Mesenchymal stem cell (in vitro differentiated cells and primary cell): ENCODE measurements at places on chromosomes 1 and 21.

DNA sequence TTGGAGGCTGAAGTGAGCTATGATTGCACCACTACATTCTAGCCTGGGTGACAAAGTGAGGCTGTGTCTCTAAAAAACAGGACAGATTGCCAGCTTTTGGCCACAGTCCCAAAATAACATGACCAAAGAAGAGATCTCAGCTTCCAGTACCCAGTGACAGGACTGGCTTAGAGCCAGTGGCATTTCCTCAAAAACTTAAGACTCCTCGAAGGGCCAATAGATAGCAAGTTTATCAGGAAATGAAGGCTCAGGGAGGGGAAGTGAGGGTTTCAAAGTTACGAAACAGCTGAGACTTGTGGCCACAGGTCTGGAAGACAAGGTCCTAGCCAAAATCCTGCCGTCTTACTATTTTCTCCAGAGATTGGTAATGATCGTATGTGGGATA, 6.3 kb upstream of the TMEM39B start:
- peak; percentile 67 for DNase-seq

- peak; percentile 85 for DNase-seq
Measured at GRCh38 chr1:97849345-97850340, 71.2 kb downstream of the DPYD start.

DNA sequence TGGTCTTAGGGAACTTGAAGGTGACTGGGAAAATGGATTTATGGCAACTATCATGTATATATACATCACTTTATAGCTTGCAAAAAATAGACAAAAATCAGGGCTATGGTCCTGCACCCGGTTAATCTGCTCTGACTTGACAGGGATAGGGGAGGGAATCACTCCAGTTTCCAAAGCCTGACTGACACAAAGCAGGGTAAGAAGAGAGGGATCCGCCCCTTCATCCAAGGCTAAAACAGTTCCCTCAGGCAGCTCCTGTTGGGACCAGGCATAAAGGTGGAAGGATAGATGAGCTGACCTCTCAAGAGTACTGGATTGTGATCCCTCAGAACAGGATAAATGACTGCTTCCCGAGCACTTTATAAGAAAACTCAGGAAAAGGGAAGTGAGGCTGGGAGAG, 1.4 kb downstream of the PBXIP1 start:
- no peak for DNase-seq

DNA sequence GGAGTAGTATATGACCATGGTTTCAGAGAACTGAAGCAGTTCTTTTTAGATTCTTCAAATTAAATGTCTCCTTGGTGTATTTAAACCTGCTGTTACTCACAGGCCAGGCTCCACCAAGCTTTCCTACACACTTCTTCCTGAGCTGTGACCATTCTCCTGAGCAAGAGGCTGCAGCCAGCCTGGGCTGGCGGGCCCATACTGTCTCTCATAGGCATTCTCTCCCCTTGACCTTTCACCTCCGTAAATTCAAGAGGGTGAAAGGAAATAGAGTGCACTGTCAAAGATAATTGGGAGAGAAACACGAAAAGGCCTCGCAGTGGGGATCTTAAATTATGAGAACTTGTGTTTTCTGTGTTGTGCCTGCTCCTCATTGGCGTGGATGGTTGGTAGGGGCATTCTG, 2.3 kb downstream of the ARF1 start:
- peak; percentile 28 for DNase-seq

GRCh38 chr1:241215203-241215602, 141.8 kb downstream of the RGS7 start:
- no peak for DNase-seq

DNA sequence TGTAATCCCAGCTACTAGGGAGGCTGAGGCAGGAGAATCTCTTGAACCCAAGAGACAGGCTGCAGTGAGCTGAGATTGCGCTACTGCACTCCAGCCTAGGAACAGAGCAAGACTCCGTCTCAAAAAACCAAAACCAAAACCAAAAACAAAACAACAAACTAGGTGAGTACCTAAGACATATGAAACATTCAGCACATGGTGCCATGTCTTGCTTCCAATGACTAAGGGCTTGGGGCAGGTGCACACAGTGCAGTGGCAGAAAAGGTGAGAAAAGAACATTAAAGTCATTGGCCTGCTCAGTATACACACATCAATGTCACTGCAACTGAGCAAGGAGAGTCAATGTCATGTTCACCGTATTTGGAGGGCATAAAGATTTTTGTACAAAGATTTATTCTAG, 4.1 kb upstream of the ACTA1 start:
- no peak for DNase-seq

GRCh38 chr21:15638856-15639549, 90.8 kb upstream of the USP25 start:
- no peak for DNase-seq

GRCh38 chr21:37620401-37620800, 253.8 kb downstream of the DYRK1A start:
- DNase-seq = no peak

GRCh38 chr1:12594966-12595756, 22.8 kb downstream of the DHRS3 start:
- peak; percentile 52 for DNase-seq

GRCh38 chr1:192235127-192235526, 76.9 kb downstream of the RGS18 start:
- no peak for DNase-seq

DNA sequence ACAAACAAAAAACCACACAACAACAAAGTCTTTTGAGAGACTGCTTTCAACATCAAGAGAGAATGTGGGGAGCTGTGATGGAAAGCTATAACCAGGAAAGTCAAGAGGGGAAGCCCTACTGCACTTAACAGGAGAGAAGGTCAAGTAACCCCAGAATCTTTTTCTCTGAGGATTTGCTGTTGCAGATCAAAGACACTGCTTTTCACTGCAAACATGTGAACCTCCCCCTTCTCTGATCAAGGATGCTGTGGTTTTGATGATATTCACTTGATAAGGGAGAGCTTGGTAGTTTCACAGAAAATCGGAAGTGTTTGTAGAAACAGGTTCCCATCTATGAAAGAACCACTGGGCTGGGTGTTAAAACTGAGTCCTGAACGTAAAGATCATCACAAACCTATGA, 4.8 kb downstream of the ETV3 start:
- DNase-seq = no peak

DNA sequence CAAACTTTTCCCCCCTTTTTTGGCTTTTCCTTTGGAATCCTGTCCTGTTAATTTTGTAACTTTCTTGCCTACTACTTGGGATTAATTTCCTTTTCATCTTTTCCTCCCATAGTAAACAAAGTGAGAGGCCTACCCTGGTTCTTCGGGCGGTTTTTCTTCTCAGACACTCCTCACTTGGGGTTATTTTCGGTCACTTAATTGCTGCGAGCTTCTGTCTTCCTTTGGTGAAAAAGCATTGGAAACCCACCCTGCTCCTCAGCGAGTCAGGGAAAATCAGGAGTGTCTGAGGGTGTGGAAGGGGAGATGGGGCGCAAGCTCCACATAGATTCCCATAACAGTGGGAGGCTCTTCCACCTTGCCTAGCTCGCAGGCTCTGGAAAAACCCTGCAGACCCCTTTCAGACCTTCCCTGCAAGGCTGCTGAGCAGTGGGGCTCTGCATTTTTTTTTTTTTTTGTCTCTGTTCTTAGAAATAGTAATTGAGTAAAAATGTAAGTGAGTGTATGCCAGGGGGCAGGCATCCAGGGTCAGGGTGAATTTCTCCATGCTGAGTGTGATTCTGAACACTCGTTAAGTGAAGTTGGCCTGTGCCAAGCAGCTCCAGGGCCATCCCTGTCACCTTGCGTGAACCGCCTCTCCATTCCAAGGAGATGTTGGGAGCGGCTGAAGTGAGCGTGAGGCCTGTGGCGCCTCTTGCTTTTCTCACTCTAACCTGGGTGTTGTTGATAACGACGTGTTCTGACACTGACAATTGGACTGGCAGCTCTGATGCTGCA, 20.3 kb downstream of the TGFB2 start:
- DNase-seq = no peak

GRCh38 chr1:113279776-113280391, 110.4 kb upstream of the MAGI3 start:
- DNase-seq = no peak

DNA sequence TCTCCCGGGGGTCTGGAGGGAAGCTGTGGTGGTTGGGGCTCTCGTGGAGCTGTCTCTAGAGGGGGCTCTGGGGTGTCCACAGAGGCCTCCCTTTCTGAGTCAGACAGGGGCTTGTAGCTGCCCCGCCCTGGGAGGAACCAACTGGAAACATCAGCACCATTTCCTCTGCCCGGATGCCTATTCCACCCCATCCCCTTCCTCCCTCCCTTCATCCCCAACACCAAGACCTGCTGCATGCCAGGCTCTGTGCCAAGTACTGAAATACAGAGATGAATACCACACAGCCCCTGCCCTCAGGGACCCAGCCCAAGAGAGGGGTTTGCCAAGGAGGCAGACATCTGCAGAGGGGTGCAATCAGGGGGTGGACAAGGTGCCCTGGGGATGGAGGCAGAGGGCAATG, 125.6 kb upstream of the ADAR start:
- DNase-seq = no peak

GRCh38 chr21:36202726-36203602, 46.3 kb downstream of the DOP1B start:
- DNase-seq = peak; percentile 33

GRCh38 chr1:205477759-205478247, 22.0 kb upstream of the BLACAT1 start:
- DNase-seq = no peak

DNA sequence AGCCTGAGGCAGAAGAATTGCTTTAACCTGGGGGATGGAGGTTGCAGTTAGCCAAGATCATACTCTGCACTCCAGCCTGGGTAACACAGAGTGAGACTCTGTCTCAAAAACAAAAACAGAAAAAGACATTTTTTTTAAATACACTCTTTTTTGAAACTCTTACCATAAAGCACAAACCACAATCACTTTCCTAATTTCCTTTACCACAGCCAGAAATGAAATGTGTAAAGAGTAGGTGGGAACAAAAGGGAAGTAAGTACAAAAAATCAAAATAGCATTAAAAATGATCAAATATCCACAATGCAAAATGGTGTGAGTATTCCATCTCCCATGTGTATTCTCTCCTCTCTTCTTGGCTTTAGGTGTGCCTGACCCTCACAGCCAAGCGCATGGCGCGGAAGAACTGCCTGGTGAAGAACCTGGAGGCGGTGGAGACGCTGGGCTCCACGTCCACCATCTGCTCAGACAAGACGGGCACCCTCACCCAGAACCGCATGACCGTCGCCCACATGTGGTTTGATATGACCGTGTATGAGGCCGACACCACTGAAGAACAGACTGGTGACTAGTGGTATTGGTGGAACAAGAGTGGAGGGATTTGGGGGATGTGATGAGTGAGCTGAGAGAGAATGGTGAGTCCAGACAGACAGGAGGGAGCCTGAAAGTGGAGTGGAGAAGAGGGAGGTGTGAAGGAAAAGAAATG, 14.9 kb downstream of the ATP1A4 start:
- DNase-seq = no peak

DNA sequence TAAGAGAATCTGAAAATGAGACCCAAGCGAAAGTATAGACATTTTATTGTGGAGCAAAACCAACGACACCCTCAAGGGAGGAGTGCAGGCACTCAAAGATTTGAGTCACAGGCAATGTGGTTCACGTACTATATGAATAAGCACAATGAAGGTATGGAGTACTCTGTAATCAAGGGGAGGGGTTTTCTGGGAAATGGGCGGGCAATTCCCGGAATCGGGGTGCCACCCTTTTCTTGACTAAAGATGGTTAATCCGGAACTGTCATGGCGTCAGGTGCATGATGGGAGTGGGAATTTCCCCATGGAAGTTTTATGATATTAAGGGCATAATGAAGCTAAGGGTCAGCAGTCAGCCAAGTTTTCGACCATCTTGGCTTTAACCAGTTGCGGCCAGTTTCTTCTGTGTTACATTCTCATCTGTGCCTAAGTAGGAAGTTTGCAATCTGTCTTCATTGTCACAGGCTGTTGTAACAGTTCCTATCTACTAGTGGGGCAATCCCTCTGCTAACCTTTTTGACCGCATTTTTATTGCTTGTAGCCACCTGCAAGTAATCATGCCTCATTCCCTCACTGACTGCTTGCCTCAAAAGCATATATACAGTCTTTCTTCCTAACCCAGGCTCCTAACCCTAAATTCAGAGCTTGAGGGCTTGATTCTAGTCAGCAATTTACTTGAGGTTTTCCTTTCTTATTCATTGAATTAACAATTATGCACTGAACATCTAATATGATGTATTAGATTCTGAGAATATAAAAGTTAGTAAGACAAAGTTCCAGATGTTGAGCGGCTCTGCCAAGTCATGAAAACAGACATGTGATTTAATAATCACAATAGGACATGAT, 775 bp upstream of the AIM2 start:
- peak; percentile 42 for DNase-seq
